Choroid plexus epithelial cell (primary cell): ENCODE measurements at places on chromosomes 11 and 22.

DNA sequence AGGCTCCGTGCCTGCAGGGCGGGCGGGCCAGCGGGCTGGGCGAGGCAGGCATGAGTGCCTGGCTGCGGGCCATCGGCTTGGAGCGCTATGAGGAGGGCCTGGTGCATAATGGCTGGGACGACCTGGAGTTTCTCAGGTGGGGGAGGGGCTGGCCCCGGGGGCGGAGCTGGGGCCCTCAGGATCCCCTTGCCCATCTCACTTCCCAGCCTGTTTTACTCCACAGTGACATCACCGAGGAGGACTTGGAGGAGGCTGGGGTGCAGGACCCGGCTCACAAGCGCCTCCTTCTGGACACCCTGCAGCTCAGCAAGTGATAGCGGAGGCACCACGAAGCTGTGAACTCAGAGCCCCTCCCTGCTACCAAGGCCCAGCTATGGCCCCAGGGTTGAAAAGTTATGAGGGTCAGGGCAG, 5.9 kb downstream of the PHOX2A start:
- DNase-seq = peak; percentile 80

DNA sequence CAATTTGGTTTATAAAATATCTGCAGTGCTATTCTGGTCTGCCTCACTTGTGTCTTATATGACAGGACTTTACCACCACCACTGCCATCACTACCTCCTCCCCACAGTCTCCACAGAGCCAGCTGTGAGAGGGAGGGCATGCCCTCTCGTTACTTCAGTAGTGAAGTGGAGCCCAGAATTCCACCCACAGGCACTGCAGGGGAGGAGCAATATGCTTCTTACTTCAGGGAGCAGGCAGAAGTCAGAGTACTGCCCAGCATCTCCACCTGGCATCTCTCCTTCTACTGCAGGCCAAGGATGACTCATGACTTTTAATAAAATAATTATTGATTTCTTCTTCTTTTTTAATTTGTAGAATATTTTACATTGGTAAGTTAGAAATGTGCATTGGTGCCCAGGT, 255.5 kb downstream of the DYNC2H1 start:
- DNase-seq = peak; percentile 40

DNA sequence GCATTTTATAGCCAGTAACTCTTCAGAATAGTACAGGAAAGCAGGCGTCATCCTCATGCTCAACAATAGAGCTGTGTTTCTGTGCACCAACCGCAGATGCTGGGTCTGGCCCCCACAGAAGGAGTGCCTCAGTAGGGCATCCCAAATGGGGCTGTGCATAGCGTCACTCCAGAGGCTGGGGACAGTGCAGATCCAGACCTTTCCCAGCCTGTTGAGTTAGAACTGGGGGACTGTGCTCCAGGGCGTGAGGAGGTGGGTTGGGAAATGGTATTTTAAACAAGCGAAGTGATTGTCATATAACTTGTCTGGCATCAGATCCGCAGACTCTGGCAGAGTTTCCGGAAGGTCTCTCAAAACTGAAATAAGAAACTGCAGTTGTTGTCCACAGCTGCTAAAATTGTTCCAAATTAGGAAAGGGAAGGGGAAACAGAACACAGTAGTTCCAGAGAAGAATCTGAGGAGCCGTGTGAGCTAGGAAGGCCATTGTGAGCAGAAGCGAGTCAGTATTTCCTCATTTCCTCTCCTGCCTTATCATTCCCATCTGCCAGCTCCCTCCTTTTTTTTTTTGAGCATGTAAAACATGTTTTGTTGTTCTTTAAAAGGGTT, 52.2 kb downstream of the JAM3 start:
- peak; percentile 46 for DNase-seq

- peak; percentile 38 for DNase-seq
These were observed 19.8 kb upstream of the LRRC10B start for GRCh38 chr11:61488651-61489291.

- DNase-seq = no peak
These were observed 9.6 kb downstream of the MGAT3 start for GRCh38 chr22:39466228-39467006.

- DNase-seq = peak; percentile 5
These were observed 2050.6 kb upstream of the RAG2 start for GRCh38 chr11:38648604-38649003.

- no peak for DNase-seq
These were observed 79.6 kb upstream of the NECTIN1 start for GRCh38 chr11:119808407-119809185.

- no peak for DNase-seq
These were observed 42.7 kb downstream of the NECTIN1 start for GRCh38 chr11:119686177-119686882.

DNA sequence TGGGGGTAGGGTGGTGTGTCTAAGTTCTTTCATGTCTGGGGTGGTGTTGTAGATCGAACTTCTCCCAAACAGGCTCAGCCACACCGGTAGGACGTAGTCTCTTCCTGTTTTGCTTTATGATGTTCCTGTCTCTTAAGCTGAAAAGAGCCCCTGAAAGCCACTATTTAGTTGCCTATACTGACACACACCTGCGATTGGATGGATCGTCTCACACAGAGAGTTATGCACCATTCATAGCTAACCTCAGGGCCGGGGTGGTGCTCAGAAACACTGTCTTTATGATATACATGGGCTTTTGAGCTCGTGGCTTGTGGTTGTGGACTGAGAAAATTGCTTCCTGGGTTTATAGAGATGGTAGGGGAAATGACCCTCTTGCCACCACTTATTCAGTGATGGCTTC, 137.6 kb downstream of the TEAD1 start:
- DNase-seq = no peak

DNA sequence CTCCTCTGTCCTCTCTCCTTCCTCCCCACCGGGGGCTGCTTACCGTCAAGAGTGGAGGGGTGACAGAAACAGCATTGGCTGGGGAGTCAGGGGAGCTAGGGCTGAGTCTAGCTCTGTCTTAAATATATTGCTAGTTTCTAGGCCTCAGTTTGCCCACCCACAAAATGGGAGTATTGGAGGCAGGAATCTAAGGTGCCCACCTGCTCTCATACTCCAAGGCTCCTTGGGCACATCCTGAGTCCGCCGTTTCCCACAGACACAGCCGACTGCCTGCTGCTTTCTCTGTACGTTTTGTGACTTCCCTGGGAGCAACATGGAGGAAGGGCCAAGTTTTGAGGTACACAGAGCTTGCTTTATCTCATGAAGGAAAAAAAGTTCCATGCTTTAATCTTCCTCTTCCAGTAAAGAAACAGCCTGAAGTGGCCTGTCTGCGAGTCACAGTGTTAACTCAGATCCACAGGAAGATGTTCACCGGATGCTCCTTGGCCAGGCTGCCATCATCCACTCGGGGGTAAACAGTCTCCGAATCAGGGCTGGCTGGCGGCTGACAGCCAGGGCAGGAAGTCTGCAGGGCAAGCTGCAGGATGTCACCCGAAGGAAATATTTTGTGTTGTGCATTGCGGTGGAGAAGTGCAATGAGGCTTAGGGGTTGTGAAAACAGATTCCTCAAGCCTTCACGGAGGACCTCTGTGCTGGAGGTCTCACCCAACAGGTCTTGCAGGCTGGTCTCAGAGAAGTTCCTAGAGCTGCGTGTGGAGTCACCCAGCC, 11.0 kb upstream of the CERK start:
- peak; percentile 65 for DNase-seq

- no peak for DNase-seq
These were observed 7.3 kb downstream of the TOP3B start for GRCh38 chr22:21975273-21975672.

DNA sequence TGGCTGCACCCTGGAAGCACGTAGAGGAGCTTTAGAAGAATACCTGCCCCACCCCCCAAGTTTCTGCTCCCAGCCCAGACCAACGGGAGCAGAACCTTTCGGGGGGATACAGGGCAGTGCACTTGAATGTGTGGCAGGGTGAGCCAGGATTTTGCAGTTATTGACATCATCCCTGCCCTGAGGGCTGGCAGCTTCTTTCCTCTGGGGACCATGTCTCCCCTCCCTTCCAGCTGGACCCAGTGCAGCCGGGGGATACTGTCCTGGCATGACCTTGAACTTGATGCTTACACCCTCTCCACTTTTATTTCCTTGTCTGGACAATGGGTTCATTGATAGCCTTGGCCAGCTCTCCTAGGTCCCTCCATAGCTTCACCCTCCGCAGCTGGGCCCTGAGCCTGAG, 4.1 kb upstream of the CABP7 start:
- no peak for DNase-seq

DNA sequence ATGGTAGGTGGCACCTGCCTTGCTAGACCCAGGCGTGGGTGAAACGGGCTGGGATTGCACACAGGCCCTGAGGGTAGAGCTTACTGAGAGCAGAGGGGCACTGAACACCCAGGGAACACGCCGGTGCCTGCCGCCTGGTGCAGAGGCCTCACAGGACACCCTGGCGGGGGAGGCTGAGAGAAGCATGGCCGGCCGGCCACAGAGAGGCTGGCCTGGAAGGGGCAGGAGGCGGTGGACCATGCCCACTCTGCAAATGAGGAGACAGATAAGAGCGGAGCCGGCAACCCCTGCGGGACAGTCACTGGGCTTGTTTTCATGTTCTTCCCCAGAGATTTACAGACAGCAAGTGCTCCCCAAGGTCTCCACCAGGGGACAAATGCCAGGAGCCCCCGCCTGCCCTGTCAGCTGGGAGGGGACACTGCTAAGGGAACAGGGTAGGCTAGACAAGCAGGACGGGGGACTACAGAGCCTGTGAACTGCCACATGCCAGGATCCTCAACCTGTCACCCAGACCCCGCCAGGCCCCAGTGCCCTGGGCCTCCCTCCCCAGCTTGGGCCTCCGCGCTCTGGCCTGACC, 38.5 kb upstream of the TCF20 start:
- DNase-seq = no peak

DNA sequence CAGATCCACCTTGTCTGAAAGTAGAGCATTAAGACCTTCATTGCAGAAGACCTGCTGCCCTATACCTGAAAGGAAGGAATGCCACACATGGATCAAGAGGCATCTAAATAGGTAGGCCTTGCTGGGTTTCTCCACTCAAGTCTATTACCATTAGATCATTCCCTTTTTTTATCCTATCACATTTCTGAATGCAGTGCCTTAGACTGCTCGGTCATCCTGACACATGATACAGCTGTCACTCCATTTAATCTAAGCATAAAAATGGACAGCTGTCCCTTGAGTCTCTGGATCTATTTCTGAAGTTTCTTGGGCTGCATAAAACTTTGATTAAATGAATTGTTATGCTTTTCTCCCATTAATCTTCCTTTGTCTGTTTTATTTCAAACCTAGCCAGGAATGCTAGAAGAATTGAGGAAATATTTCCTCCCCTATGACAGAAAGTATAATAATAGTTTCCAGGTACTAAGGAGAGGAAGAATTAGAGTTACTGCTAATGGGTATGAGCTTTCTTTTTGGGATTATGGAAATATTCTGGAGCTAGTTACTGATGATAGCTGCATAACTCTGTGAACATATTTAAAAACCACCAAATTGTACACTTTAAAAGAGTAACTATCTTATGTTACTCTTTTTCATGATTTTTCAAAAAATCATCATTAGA, 88.0 kb downstream of the DLG2 start:
- DNase-seq = no peak

GRCh38 chr22:45029501-45029900, 19.7 kb upstream of the PHF21B start:
- no peak for DNase-seq

DNA sequence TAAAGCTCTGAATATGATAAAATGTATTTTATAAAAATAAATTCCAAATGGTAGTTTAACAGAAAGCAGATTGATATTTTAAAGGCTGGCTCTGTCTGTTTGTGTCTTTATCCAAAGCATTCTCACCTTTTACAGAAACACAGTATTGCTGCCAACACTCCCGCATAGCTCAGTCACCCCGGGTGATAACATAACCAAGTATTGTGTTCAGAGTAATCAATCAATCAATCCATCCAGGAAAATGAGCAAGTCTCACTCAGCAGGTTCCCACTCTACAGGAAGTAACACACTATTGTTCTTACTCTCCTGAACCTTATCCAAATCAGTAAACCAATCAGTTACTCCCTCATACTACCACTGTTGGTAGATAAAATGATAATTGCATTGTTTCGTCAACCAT, 203.4 kb downstream of the LRRC4C start:
- no peak for DNase-seq

- DNase-seq = no peak
These were observed 100.7 kb downstream of the BCR start for GRCh38 chr22:23281053-23281405.

DNA sequence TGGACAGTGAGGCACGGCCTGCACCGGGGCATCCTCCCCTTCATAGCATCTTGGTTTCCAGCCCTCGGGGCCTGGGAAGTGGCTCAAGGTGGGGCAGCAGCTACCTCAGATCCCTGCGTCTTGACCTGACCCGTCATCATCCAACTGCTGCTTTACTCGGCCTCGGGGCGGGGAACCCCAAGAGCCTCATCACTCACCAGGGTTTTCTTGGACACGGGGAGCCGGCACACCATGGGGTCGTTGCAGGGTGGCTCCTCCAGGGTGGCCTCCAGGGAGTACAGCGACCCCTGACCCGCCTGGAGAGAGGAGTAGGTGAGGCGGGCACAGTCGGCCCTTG, 651 bp downstream of the CTSF start:
- DNase-seq = no peak

DNA sequence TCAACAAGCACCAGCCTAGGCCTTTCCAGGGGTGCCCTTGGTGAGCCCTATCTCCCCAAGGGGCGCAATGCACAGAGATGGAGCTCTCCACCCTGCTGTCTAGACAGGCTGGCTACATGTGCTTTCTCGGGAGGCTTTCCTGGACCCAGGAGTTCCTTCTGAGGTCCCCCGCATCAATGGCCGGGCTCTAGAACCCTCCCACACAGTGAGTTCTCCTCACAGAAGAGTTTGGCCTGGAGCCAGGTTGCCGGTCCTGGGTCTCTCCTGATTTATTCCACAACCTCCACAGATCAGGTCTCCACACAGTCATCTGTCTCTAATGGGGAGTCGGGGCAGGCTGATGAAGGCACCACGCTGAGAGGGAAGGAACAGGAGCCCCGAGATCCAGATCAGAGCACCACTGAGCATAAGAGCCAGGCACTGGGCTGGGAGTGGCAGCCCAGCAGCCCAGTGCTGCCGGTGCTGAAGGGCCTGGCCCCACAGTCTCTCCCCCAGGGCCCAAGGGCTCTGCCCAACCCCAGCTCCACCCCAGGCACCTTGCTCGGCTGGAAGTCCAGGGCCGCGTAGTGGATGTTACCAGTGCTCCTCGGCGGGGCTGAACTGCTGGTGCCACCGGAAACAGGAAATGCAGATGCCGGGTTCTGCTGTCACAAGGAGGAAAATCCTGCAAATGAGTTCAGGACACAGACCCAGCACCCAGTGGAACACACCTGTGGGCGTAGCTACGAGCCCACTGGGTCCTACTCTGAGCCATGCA, 44.7 kb downstream of the GAB4 start:
- DNase-seq = no peak

- DNase-seq = peak; percentile 97
These were observed 1.4 kb upstream of the PRSS23 start for GRCh38 chr11:86798988-86799387.

DNA sequence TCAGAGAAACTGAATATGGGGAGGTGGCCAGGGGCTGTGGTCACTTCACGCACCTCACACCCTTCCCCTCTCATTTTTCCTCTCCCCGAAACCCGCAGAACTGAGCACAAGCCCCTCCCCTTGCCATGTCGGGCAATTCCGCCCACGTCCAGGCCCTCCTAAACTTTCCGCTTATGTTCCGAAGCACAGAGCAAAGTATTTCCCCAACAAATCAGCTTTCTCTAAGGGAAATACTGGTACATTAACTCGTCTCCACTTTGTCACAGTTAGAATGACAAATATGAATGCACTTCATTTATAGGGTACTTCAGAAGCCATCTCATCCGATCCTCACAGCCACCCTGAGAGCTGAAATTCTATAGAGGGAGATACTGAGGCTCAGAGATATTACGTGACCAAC, 94.7 kb upstream of the TMEM45B start:
- no peak for DNase-seq
